ENCODE measurements at places on chromosomes 5 and 9. TPM values are rescaled to one million over a fixed set of nuclear protein-coding genes. Genes with fewer than 3 reads are reported as not detected.

- no peaks in the 10 kb centered on the region for H3K27me3 ChIP-seq
- no peaks in the 10 kb centered on the region for H3K36me3 ChIP-seq
- DNase-seq = no peak
- no peak overlapping the region for H3K4me3 ChIP-seq
Observed at GRCh38 chr9:94787266-94787665, 60.8 kb downstream of the AOPEP start.

DNA sequence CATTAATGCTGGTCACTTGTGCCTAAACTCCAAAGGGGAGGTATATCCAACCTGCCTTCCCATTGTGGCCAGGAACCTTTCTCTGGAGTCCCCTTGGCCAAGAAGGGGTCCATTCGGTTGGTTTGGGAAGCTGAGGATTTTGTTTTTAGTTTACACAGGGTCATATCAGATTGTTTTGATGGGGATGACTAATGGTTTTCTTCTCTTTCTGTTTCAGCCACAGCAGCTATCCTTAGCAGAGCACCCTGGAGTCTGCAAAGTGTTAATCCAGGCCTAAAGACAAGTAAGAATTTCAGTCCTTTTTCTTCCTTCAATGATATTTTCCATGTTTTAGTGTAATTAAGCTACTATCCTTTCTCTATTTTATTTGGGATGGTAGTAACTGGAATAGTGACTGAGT is 127.8 kb upstream of the CCDC152 start:
- no peaks in the 10 kb centered on the region for H3K4me1 ChIP-seq
- no peak for DNase-seq
- H3K27me3 ChIP-seq = no peaks in the 10 kb centered on the region
- no peak overlapping the region for H3K4me3 ChIP-seq

GRCh38 chr9:1941989-1942388 is 73.2 kb upstream of the SMARCA2 start:
- H3K27me3 ChIP-seq = no peaks in the 10 kb centered on the region
- H3K27ac ChIP-seq = no peak overlapping the region

GRCh38 chr5:32887390-32887789 is 176.3 kb downstream of the NPR3 start:
- no peak overlapping the region for H3K4me3 ChIP-seq
- no peak overlapping the region for H3K27ac ChIP-seq
- H3K4me1 ChIP-seq = no peaks in the 10 kb centered on the region
- DNase-seq = no peak

The LEAP2 gene
- 2.3 TPM for total RNA-seq

The JMY gene
- 7.8 TPM for total RNA-seq

The DNM1 gene
- 2.1 TPM for total RNA-seq
